ENCODE measurements at places on chromosomes 7 and 10.

DNA sequence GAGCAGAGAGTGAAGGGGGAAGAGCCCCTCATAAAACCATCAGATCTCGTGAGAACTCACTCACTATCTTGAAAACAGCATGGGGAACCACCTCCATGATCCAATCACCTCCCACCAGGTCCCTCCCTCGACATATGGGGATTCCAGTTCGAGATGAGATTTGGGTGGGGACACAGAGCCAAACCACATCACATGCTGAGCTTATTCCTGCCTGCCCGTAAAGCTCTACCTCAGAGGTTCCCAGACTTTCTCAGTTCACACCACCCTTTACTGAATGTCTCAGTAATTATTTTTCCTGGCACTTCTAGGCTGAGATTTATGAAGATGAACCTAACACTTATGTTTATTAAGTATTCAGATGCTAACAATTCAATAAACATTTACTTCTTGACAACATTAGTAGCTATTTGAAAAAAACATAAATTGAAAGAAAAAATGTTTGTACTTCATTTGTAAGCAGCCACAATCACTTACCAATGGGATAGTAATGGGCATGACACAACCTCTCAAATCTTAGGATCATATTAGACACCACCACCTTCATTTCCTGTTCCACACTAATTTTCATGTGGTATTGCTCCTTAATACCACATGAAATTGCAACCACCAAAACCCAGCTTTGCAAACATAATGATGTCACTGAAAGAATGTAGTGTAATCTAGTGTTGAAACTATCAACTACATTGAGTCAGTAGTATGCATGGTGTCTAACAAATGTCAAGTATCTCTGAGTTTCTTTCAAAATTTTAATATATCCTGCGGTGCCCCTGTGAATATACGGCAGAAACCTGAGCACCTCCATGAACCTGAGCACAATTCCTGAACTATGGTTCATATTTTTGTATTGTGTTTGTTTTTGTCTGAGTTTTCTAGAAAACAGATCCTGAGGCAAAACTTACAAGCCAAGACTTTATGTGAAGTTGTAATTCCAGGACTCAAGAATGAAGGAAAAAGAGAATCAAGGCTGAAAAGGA is 4.5 kb upstream of the DGKI start:
- DNase-seq: no peak

DNA sequence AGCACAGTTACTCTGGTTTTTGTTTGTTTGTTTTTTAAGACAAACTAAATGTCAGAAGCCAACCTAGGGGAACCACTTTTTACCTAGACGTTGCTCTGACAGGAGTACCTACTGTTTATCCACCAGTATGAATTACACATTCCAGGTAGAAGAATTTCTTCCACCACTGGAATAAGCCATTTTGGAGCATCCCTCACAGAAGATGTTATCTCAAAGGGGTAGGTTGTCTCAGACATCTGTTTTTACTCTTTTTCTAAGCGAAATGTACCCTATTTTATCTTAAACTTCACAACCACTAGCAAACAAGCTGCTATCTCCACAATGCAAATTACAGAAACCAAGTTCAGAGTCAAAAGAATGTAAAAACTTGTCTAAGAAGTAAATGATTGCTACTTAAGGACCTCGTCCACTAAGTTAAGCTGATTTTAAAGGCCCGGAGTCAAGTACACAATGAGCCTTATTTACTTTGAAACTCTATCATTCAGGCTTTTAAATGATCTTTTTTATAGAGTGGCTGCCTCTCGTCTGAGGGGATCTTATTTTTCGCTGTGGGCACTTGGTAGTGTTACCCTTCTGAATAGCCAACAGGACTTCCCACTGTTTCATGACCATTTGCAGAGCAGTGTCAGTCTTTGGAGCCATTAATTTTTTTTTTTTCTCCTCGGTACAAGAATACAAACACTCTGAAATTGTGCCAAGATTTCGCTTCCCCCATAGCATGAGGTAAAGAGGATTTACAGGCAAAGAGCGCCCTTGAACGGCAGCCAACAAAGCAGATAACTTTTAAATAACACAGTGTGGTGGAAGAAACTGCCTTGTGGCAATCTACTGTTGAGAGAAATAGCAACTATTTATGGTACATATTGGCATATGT is 15.7 kb upstream of the ARMC3 start:
- DNase-seq: no peak

GRCh38 chr7:143287339-143287934 is 714 bp upstream of the CASP2 start:
- DNase-seq: no peak

GRCh38 chr10:95290461-95291364 is at the start of gene PDLIM1:
PDLIM1 (minus strand) TSS chr10:95291003; CDS start chr10:95290915, 88 bp downstream.
- peak; percentile 8 for DNase-seq

DNA sequence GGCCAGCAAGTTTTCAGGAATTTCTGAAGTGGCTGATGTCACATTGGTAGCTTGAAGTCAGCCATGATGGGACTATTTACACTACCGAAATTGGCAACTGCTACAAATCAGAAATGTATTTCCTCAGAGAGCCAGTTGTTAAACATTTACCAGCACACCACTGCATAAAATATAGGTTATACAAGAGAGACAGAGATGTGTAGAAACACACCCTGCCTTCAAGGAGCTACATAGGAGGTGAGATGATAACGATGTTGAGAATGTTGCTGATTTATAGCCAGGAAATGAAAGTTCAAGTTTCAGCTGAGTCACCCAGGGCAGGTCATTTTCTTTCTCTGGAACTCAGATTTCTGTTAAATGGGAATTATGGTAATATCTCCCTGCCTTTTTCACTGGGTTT is 46.0 kb upstream of the TCF7L2 start:
- DNase-seq: no peak

GRCh38 chr7:25180946-25181345 is 47.3 kb downstream of the NPVF start:
- no peak for DNase-seq

- peak; percentile 59 for DNase-seq
These were observed 578 bp downstream of the ZMYND11 start for GRCh38 chr10:135601-136464.

GRCh38 chr10:7403620-7404019 is 7.2 kb downstream of the SFMBT2 start:
- no peak for DNase-seq

DNA sequence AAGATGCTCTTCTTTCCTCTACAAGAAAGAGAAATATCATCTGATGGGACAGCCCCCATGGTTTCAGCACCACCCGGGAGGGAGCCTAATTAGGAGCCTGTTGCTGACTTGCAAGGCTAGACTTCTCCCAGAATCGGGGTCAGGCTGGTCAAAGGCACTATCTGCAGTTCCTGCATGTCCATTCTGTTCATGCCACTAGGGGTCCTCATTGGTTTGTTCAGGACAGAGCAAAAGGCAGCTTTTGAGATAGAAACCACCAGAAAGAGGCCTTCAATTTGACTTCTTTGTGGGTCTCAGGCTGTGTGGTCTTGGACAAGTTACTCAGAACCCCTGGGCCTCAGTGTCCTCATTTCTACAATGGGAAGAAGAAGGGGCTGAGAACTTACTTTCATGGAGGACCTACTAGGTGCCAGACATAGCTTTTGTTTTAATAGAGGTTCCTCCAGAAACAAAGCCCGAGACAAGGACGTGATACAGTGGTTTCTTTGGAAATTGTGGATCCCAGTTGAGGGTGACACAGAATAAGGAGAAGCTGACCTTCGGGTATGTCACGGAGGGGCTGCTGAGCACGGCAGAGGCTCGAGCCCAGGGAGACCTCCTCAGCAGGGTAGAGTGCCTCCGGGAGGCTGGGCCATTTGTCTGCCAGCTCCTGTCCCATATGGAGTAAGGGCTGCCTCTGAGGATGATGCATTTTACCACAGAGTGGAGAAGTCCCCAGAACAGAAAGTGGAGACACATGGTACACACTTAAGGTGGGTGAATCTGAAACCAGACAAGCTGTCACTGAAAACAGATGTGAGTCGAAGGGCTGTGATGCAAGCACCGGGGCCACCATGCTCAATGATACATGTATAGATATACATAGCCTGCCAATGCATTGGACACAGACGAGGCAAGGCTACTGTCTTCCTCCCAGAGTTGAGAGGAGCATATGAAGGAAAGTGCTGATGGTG is 33.1 kb upstream of the NEUROD6 start:
- DNase-seq: no peak

DNA sequence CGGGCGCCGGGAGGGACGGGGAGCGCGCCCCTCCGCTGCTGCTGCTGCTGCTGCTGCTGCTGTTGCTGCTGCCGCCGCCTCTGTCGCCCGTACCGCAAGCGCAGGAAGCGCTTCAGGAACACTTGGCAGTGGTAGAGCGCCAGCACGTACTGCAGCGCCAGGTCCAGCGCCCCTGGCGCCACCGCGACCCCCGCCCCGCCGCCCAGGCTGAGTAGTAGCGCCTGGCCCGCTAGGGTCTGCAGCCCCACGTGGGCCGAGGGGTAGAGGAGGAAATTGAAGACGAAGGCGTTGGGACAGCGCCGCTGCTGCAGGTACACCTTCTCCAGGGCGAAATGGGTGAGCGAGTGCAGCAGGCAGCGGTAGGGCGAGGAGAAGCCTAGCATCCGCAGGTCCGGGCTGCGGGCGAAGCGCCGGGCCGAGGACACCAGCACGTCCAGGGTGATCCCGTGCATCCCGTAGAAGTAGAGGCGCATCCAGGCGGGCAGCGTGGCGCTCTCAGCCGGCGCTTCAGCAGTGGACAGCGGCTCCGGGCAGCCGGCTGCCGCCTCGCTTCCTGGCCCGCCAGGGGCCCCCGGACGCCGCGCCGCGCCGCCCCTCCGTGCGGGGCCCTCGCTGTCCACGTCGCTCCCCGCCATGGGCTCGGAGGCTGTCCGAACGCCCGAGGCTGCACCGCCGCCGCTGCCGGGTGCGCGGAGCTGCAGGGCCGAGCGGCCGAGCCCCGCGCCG is at the start of gene TMEM229A:
TMEM229A (minus strand) TSS at position 699 of the 726 bp plus-strand sequence; CDS start at position 635, 64 bp downstream.
- no peak for DNase-seq

DNA sequence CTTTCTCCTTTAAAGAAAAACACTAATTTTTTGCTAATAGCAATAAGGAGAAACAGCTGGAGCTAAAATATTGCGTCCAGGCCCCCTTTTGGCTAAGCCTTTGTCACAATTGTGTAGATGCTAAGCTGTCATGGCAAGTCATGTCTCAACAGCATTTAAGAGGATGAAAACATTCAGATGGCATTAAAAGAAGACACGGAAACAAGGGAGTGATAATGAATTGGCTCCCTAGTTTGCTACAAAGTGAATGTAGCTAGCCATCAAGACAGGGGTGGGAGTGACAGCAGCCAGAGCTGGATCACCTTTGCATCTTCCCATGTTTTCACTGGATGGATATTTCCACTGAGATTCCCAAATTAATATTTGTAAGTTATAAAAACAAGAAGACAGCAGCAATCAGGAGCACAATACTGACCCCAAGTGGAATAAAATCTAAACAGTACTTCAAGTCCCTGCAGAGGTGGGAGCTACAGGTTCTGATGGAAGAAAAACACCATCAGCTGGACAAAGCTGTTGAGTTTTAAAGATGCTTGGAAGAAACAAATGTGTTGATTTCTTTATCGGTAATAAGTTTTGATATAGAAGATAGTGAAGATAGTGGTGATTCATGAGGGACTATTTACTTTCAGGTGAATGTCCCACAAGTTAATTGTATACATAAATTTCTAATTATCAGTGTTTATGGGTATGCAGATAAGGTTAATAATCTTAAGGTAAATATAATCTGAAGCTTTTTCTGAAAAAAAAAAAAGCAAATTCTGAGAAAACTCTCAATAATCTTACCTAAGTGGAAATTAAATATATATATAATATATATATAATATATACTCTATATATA is 129.4 kb downstream of the SLC16A9 start:
- no peak for DNase-seq

DNA sequence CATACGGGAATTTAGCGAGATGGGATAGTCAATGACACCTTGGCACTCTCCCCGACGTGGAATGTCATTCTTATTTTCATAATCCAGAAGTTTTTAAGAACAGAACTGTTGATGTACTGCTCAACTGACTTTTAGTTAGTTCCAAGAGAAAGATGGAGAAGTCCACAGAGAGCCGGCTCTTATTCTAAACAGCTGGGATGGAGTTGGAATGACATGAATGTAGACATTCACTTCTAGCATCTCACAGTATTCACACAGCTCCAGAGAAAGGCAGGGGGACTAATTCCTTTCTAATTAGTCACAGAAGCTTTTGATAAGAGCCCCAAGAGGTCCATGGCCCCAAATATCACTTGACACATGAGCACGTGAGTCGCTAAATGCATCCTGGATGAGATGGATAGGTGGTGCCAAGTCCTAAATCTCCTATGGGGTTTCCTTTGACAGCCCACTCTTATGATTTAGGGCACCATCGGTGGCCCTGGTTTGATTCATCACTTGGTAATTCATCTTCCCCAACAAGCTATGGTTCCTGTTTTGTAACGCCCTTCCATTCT is 420.3 kb upstream of the AUTS2 start:
- DNase-seq: no peak

DNA sequence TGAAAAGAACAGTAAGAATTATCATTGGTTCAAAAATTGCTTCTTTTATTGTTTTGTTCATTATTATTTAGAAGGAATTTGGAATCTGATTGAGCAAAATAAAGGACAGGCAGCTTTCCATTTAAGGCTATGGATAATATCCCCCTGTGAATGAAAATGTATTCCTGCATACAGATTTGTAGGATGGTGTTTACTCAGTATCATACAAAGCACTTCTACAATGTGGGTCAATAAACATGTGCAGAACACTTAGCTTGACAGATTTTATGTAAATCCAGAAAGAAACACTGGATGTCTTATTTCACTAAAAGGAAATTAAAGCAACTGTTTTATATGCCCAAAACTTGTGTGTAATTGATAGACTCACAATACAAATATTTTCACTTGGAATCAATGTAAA is 189.7 kb downstream of the THSD7A start:
- DNase-seq: no peak

DNA sequence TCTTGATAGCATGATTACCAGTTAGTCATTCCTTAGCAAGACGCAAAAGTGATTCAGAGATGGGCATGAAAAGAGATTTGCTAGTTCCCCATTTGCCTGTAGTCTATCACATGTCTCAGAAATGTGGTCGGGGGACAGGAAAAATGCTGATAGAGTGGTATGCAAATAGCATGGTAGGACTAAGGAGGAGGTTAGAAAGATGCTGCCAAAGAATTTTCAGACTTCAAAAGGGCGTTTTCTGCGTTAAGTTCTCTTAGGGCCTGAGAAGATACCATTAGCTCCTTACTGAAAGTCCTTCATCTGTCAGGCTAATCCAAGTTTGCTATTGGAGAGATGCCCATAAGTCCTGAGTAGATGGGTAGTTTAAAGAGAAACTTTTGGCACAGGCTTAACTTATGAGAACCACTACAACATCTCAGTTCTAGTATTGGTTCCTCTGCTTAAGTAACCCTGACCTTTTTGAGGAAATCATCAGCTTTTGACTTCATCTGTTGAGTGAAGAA is 2.7 kb downstream of the CALD1 start:
- DNase-seq: no peak

DNA sequence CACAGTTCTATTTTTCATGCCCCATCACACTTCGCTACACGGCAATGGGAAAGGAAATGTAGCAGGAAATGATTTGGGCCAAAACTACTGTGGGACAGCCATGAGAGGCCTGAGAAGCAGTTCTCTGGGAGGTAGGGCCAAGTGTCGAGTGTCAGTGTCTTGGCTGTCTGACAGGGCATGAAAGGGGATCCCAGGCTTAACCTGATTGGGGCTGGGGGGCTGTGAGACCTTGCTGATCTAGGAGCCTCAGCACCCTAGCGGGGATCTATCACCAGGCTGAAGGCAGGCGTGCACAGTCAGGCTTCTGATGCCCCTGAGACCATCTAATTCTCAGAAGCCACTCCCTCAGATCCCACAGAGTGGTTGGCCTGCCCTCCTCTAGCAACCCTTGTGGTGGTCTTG is 58.2 kb upstream of the SLC25A13 start:
- no peak for DNase-seq

- DNase-seq: no peak
These were observed 37.0 kb downstream of the PPP2R2D start for GRCh38 chr10:131937836-131938235.

GRCh38 chr10:92699518-92700381 is 10.0 kb downstream of the HHEX start:
- no peak for DNase-seq

Measured in activated CD4-positive, alpha-beta T cell treated with anti-CD3 and anti-CD28 coated beads for 4 hours (primary cell).